Stimulated activated CD8-positive, alpha-beta memory T cell treated with anti-CD3 and anti-CD28 coated beads, Interleukin-7, amount 100 ng/mL, for 1 hour (primary cell): ENCODE measurements at places on chromosomes 1 and 21.

DNA sequence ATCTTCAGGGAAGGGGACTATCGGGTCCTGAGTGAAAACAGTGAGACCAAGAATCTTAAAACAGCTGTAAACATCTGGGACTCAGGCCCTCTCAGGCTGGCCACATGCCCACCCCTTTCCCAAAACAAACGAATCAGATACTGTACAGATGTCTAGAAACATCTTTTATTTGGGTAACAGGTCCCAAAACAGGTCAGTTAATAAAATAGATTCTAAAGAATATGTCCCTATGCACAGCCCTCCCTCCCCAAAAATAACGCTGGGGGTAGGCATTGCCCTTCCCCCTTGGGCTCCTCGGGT lies 499 bp upstream of the CRTC2 start:
- DNase-seq, result no peak

GRCh38 chr1:244709476-244710368 lies 56.8 kb downstream of the DESI2 start:
- DNase-seq, result no peak

- DNase-seq, result no peak
Observed at GRCh38 chr1:25220666-25221065, 11.6 kb downstream of the SYF2 start.

DNA sequence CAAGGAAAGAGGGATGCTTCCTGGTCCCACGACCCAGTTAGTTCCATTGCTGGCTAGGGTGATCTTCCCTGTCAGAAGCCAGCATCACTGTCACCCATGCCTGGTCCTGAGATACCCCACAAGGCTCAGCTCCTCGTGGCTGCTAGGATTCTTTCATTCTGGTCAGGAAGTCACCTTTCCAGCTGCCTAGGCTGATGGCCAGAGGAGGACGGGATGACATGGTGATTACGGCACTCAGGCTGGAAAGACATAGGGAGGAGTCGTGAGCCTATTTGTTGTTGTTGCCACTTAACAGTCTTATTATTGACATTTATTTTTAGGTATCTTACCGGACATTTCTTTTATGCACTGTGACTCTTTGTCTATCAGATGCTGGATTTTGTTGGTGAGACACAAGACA lies 20.0 kb upstream of the MAPKAPK2 start:
- no peak for DNase-seq

- no peak for DNase-seq
Observed at GRCh38 chr1:154621875-154622274, 13.9 kb upstream of the ADAR start.

DNA sequence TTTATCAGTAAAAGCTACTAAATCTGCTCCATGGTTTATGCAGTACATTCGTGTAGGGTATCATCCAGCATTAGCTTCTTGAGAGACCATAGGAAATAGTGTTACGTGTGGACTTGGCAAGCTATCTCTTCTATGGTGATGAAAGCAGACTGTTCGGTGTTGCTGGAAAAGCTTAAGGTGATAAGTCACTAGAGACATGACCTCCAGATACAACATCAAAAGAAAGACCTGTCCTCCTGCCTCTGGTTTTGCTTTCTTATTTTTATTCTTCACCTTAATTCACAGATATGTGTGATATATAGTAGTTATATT lies 53.5 kb upstream of the S1PR1 start:
- DNase-seq, result no peak

GRCh38 chr21:31559368-31560119 lies 99.9 kb upstream of the SOD1 start:
- DNase-seq, result peak; percentile 81

GRCh38 chr1:9633493-9633892 lies 18.0 kb upstream of the PIK3CD start:
- DNase-seq, result no peak

- no peak for DNase-seq
Observed at GRCh38 chr1:12485231-12486058, 132.6 kb downstream of the DHRS3 start.

DNA sequence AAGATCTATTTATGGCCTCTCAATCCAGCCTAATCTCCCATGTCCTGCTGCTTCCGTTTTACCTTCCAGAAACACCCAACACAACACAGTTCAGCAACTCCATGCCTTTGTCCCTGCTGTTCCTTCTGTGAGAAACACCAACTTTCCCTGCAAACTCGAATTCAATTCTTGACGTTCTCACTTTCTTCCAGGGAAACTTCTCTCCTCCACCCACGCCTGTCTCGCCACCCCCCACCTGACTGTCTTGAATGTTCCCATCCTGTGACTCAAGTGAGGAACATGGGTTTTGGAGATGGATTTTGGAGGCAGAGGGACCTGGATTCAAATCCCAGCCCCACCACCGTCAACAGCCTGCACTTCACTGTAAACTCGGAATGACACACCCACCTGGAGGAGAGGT lies 44.8 kb downstream of the GRHL3 start:
- DNase-seq, result no peak

DNA sequence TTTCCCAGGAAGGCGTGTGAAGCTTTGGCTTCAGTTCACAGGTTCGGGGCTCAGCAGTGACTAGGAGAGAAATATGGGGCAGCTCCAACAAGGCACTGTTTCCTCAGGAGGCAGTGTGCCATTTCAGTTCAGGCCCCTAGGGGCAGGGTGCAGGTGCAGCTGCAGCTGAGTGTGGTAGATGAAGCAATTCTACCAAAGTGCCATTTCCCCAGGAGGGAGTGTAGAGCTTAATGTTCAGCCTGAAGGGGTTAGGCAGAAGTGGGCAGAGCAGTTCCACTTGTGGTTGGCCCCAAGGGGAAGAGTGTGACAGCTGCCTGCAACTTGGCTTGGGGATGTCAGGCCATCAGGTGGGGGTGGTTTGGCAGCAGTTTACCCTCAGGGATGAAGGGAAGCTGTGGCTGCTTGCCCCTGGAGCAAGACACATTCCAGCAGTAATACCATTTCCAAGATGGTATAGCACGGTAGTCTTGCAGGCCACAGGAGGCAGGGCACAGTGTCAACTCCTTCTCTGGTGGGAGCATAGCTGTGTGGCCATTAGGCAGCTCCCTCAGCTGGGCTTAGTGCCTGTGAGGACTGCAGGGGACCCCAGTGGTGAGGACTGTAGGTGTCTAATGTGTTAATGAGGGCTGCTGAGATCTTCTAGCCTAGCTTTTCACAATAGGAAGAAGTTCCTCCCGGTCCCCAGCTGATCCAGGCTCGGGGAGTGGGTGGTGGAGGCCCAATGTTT lies 34.7 kb downstream of the RGSL1 start:
- DNase-seq, result no peak

- DNase-seq, result no peak
Observed at GRCh38 chr1:70498666-70499065, 87.6 kb downstream of the CTH start.

- DNase-seq, result no peak
Observed at GRCh38 chr21:20646431-20647165, 351.6 kb upstream of the NCAM2 start.

DNA sequence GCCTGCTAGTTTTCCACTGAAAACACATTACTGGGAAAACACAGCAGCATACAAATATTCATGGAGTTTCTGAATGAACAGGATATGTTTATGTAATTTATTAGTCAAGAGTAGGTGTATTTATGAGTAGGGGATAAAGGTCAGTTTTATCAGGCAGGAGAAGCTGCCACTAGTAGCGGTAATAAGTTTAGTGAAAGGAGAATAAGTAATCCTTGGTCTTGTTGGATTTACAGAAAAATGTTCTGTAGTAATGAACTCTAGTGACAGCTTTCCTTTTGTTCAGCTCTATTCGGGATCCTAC lies 1.2 kb downstream of the MAST2 start:
- DNase-seq, result no peak

GRCh38 chr1:27713869-27714513 lies 11.8 kb upstream of the FAM76A start:
- DNase-seq, result no peak

- DNase-seq, result no peak
Observed at GRCh38 chr1:154502066-154502743, at the start of the genes SHE and TDRD10. TSS of gene SHE (minus strand) at chr1:154502412. CDS start at chr1:154502026, 386 bp downstream. TSS of gene TDRD10 (plus strand) at chr1:154502219. CDS start at chr1:154506904, 4,685 bp downstream.

DNA sequence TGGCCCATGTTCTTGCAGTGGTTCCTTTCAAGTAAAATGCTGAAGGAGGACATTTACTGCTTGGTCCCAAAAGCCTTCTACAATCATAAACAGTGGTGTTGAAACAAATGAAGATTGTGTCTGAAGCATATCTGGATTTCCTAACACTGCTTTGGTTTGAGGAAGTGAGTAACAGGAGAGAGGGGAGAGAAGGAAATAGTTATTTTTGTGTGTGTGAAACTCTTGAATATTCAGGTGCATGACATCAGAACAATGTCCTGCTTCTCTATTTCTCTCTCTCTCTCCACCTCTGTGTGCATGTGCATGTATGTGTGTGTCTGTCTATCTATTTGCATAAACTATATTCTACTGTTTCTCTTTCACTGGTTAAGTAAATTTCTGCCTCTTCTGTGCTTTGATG lies 61.4 kb upstream of the TNFSF18 start:
- no peak for DNase-seq

DNA sequence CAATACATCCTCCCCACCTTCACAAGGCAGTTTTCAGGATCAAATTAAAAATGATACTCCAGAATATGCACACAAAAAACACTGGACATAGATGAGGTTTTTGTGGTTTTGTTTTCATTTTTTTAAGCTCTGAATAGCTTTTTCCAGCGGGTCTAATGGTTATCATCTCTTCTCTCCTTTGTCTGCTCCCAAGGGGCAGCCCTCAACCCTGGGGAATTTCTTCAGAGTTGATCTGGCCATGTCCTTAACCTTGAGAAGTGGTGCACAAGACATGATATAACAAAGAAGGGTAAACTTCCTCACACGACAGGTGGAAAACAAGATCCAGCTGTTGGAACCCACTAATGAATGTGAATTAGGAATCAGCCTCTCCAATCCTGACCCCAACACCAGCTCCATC lies 1.5 kb upstream of the CD244 start:
- no peak for DNase-seq

GRCh38 chr1:238141353-238141752 lies 250.6 kb upstream of the ZP4 start:
- no peak for DNase-seq

DNA sequence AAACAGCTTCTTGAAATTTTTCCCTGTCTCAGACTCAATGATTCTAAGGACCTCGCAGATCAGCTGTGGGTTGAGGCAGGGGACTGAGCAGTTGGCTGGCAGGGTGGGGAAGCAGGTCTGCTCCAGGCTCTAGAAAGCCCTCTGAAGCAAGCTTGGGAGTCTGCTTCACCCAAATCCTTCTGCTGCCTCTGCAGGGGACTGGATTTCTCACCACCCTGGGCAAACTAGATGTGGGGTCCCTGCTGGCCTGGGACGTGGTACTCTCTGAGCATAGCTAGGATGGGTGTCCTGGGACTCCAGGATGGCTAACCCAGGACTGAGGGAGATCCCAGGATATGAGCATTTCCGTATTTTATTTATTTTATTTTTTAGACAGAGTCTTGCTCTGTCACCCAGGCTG lies 89.3 kb downstream of the LAMC2 start:
- DNase-seq, result no peak

DNA sequence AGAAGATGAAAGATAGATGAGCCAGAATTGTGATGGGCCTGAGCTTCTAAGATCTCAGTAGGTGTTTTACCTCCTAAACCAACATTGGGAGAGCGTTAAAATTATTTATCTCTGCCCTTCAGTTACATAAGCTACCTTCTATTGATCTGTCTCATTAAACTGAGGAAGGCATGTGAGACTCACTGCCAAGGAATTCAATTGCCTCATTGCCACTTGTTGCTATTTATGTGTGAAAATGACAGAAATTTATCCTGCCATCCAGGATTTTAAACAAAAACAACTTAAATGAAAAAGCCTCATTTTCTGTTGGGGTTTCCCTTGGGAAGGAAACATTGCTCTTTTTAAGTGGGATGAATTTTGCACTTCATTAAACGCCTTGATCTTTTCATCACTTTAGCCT lies 78.7 kb upstream of the RUNX1 start:
- DNase-seq, result no peak

DNA sequence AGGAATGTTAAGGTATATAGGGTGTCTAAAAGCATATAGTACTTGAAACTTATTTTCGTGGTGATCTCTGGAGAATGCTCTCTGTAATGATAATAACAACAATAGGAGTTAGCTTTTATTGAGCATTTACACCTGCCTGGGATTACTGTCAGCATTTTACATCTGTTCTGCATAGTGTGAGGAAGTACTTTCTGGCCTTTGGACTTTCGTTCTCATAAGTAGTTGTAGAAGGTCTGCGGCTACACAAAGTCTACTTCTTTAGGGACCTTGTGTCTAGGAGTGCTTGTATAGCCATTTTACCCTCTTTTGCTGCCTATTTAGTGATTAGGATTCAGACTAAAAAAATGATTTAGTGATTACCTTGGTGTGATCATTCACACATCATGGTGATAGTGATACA lies 103.6 kb upstream of the GPR52 start:
- no peak for DNase-seq

GRCh38 chr1:215895276-215895675 lies 328.2 kb downstream of the KCTD3 start:
- no peak for DNase-seq

- DNase-seq, result no peak
Observed at GRCh38 chr1:210949039-210949438, 184.9 kb downstream of the KCNH1 start.

DNA sequence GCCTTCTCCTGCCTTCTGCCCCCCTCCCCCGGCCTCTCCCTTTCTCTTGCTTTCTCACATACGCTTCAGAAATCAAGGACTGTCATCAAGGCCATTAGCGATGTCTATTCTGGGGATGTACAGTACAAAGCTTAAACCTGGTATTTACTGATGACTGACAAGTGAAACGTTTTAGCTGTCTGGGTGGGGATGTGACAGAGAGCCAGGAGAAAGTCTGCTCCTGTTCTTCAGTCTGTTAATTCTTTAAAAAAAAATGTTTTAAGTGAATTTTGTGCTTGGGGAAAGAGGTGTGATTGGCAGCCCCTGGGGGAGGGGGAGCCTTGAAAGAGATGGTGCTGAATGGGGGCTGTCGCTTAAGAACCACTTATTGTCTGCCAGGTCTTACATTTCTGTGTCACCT lies 283.0 kb upstream of the PLXNA2 start:
- DNase-seq, result no peak

- DNase-seq, result no peak
Observed at GRCh38 chr1:228510803-228511413, 23.7 kb downstream of the RNF187 start.

DNA sequence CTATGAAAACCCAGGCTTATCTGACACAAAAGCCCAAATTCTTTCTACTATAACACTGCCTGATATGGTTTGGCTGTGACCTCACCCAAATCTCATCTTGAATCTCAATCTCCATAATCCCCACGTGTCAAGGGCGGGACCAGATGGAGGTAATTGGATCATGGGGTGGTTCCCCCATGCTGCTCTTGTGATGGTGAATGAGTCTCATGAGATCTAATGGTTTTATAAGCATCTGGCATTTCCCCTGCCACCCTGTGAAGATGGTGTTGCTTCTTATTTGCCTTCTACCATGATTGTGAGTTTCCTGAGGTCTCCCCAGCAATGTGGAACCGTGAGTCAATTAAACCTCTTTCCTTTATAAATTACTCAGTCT lies 123.3 kb upstream of the USP24 start:
- DNase-seq, result no peak

DNA sequence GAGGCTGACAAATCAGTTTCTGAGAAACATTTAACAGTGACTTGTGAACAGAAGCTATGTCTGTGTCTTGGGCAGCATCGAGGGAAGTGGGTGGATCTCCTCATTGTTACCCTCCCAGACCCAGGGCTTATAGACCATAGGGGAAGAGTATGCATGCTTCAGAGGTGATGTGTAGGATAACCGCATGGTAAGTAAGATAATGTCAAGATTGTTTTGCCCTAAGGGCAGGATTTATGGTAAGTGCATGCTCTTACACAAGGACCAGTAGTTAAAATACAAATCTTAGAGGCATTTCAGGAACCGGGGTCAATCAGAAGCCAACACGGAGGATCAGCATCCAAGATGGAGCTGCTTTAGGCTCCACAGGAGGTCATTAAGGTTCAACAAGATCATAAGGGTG lies 7.7 kb upstream of the PRMT2 start:
- DNase-seq, result no peak

GRCh38 chr1:247165674-247166073 lies 6.1 kb downstream of the ZNF124 start:
- DNase-seq, result no peak
